ENCODE measurements at places on chromosomes 11 and 22.

DNA sequence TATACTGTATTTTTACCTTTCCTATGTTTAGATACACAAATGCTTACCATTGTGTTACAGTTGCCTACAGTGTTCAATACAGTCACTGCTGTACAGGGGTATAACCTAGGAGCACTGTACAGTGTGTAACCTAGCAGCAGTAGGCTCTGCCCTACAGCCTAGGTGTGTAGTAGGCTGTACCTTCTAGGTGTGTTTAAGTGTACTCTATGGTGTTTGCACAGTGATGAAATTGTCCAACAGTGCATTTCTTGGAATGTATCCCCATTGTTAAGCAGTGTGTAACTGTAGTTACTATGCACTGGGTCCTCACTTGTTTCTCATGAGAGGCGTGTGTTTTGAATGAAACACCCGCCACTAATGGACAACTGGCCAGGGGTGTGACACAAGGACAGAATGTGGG is 269.0 kb downstream of the OPCML start:
- DNase-seq = no peak

GRCh38 chr11:17401841-17402240 is 13.4 kb upstream of the KCNJ11 start:
- no peak for DNase-seq

DNA sequence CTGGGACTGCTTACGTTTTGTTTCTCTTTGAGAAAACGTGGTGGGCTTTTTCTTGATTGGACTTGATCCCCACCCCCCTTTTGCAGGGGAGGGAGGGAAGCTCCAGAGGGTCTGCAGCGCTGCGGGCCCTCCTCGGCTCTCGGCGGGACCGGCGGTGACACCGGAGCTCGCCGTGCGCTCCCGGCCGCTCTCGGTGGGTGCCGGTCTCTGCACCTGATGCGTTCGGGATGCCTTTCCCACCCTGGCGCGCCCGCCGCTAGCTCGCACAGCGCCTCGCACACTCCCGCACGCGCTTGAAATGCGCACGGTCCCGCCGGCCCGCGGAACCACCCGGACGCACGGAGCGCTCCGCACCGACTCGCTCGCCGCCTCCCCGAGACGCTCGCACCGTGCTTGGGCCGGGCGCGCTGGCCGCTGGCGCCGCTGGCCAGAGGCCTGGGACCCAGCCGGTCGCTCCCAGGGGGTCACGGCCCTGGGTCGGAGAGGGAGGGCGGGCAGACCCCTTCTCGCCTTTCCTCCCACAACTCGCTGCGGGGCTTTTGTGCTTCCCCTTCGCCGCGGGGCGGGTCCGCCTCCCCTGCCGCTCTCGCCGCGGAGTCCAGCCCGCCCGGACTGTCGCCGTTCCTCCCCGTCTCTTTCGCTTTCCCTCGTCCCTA is 1.0 kb downstream of the ZBTB16 start:
- DNase-seq = peak; percentile 34

DNA sequence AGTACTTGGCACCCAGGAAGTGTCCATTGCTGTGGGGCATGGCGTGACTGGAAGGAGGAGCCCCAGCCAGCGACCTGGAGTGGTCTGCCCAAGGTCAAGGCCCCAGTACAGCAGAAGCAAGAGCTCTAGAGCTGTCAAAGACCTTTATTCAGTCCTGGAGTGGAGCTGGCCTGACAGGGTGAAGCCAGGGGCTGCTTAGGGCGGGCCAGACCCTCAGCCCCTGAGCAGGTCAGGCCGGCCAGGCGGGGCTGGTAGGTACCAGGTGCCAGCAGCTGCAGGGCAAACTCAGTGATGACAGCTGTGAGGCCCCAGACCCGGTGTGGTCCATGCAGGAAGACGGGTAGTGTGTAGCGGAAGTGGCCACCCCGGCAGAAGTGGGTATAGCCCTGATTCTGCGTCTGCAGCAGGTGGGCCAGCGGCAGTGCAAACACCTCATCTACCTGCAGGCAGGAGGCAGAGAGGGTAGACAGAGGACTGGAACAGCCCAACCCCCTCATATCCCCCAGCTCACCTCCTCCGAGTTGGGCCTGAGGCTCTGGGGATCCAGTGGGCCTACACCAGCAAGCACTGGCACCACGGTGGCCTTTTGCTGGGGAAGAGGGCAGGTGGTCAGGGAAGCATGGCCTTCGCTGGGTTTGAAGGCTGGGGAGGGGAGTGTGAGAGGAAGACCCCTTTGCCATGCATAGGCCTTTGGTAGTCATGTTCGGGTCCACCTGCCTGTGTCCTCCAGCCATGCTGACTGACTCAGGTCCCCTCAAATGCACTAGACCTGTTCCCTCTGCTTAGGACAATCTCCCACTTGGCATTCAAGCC is 1.7 kb downstream of the NUDT8 start:
- DNase-seq = no peak

DNA sequence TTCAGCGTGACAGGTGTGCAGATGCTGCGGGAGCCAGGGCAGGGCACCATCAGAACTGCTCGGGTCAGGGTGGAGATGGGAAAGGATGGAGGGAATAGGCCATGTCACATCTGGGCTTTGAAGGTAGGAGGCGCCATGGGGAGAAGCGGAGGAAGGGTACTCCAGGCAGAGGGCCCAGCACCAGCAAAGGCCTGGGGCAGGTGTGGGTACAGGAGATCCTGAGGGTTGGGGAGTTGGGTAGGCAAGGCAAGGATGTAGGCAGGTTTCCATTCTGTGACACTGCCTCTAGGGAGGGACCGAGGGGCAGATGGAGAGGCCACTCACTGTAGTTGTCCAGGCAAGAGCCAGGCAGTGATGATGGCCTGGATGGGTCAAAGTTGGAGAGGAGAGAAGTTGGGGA is 8.5 kb downstream of the EMID1 start:
- no peak for DNase-seq

- DNase-seq = no peak
These were observed 17.6 kb upstream of the PARVA start for GRCh38 chr11:12359761-12360160.

DNA sequence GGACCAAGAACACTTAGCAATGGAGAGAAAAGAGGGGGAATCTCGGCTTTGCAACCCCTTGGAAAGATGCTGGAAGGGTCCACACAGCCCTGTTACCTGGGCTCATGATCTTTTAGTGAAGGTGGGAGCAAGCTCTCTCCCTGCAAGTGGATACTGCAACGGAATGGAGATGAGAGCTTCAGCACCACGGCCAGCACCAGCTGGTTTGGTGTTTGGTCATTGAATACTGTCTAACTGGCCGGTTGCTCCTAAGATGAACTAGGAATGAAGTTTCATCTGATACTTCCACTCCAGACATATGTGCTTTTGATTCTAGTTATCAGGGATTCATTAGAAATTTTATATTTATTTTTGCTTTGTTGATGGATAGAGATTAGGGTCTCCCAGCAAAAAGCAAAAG is 16.3 kb downstream of the HTR3A start:
- DNase-seq = no peak

DNA sequence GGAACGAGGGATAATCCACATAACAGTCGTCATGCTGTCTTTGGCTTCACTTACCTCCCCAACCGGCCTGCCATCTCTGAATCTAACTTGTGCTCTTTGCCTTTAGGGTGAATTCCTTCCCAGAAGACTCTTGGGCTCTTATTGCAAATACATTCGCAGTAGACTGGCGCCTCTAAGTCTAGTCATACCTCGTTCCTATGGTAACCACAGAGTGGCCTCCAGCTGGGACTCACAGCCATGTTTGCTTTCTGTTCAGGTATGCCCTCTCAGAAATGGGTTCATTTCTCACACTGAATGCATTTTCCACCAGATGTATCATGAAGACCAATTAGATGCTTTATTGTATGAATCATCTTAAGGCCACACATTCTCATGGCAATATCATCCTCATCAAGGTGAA is 112.7 kb downstream of the FAR1 start:
- no peak for DNase-seq

GRCh38 chr11:13596611-13597326 is 71.7 kb upstream of the FAR1 start:
- DNase-seq = no peak
